ENCODE measurements at places on chromosomes 13 and 19.

DNA sequence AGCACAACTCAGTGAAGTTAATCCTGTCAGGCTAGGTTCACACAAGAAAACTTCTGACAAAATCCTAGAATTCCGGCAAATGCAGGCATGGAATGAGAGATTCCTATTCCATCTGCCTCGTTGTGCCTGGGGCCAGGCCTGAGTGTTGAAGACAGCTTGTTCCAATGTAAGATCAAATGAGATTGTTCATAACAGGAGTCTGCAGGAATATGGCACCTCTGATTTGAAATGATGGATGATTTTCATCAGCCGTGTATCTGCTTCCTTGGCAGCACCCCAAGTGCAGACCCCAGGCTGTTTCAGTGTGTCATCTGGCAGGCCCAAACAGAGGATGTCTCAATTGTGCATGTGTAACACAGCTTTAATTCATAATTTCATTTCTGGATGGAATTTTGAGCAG, 35.3 kb upstream of the SACS start:
- no peak for DNase-seq

DNA sequence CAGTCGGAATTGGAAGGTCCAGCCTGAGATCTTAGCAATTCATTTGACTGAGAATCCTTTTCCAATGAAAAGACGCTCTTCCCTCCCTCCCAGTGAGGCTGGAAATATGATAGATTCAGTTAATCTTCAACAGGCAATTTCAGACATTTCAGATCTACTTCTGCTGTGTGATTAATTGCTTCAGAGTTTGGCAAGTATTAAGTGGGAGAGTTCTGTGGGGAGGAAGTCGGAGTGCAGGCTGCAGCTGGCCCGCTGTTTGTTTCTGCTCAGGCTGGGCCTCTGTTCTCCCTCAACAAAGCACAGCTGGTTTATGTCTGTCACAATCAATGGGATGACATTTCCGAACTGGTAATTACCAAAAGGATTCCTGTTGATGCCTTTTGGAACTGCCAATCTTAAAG, 178.2 kb downstream of the NDFIP2 start:
- DNase-seq = no peak

DNA sequence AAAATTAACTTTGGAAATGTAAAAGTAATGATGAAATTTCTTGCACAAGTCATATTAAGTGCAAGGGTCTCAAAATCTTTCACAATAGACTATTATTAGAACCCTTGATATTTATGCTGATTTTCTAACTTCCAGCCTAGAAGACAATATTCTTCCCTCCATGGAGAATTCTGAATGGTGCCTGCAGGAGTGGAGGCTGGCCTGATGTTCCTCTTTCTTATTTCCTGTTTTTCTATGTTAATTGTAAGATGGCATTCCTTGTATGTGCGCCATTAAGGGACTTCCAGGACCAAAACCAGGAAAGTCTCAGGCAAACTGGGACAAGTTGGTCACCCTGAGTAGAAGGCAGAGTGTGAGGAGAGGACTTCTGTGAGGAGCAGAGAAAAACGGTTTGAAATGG, 294.9 kb downstream of the DLEU7 start:
- no peak for DNase-seq

GRCh38 chr13:49545661-49546060, 39.7 kb downstream of the RCBTB1 start:
- DNase-seq = no peak

- peak; percentile 8 for DNase-seq
These were observed 1.2 kb downstream of the LONP1 start for GRCh38 chr19:5718579-5719273.

DNA sequence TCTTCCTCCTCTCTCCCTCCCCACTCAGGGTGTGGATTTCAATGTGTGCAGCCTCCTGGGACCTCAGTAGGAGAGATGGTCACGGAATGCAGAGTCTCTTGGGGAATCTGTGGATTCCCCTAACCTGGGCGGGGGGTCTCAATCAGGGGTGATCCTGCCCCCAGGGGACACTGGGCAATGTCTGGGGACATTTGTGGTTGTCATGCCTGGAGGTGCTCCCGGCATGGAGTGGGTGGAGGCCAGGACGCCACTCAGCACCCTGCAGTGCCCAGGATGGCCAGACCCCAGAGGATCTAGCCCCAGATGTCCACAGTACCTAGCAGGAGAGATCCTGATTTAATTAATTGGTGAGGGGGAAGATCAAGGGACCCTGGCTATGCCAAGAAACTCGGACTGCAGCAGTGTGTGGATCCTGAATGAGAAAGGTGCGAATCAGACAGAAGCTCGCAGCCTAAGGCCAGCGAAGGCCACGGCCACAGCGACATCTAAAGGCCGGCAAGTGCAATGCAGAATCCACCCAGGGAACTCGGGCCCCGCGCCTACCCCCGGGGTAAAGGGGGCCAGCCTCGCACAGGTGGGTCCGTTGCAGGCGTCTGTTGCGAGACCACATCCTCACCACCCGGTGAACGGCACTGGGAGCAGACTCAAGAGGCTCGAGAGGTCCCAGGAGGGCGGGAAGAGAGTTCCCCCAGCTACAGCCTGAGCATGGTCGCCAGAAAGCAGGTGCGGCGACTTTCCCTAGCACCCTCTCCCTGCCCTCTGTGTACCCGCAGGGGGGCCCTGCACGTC, 88.8 kb downstream of the GNG7 start:
- DNase-seq = no peak

GRCh38 chr13:85799097-85799582, at the start of gene SLITRK6:
TSS of gene SLITRK6 (minus strand) at chr13:85799419. CDS start at chr13:85796508, 2,911 bp downstream.
- DNase-seq = peak; percentile 19

- no peak for DNase-seq
These were observed 15.2 kb upstream of the ZNF543 start for GRCh38 chr19:57305056-57305455.

DNA sequence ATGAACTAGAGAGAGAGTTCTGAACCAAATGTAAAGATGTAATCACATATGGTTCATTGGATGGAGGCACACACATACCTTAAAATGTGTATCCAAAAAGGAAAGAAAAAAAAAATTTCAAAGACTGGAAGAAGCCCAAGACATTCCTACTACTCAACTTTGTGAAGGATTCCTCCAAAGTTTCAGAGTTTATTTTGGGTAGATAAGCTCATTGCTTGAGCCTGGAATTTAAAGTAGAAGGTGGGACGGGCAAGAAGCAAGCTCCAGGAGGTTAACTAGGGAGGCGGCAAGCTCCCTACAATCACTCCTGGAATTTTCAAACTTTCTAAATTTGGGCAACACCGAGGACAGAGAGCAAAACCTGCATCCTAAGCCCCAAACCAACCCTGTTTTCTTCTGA, 1.9 kb downstream of the TSHZ3 start:
- DNase-seq = no peak

GRCh38 chr19:13092606-13093235, 9.9 kb downstream of the LYL1 start:
- no peak for DNase-seq

GRCh38 chr19:48646722-48647216, 782 bp upstream of the CA11 start:
- no peak for DNase-seq

Data from NCI-H1436 (cell line).